GM12878 (cell line): ENCODE measurements at places on chromosomes 5 and 9.

DNA sequence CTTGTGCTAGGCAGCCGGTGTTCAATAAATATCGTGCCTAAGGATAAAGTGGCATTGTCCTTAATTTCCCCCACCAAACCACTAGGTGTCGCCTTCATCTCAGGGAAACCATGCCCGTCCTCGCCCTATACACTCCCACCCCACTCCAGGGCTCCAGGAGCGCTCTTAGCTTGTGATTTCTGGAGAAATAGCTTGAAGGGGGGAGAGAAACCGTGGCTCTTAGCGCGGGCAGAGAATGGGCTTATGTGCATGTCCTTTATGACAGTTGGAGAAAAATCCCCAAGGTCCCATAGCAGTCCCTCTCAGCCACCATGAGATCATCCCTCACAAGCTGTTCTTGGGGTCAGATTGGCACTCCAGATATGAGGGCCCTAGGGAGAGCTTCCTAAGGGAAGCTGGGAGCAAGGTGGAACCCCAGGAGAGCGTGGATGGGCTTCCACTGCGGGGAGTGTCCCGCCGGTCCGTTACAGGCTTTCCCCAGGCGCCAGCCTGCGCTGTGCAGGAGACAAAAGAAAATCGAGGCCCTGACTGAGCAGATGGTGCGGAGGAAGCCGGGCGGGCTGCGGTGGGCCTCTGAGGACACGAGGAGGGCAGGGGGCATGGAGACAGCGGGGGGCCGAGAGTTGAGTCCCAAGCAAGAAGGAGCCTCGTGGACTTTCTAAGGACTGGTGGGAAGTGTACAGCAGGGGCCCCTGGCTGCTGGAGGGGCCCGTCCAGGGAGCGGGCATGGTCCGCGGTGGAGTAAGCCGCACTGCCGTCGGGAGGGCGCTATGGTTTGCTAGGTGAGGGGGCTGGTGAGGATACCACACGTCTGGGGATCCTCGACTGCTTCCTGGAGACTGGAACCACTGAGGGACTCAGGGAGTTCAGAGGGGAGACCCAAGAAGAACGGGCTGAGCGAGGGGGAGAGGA lies 750 bp upstream of the NPR2 start:
- no peak for DNase-seq

GRCh38 chr9:132369421-132369820 lies 14.6 kb upstream of the SETX start:
- no peak for DNase-seq

GRCh38 chr5:40121236-40121635 lies 558.5 kb upstream of the PTGER4 start:
- no peak for DNase-seq

- peak; percentile 89 for DNase-seq
Observed at GRCh38 chr9:133945314-133945975, 46.7 kb downstream of the VAV2 start.

DNA sequence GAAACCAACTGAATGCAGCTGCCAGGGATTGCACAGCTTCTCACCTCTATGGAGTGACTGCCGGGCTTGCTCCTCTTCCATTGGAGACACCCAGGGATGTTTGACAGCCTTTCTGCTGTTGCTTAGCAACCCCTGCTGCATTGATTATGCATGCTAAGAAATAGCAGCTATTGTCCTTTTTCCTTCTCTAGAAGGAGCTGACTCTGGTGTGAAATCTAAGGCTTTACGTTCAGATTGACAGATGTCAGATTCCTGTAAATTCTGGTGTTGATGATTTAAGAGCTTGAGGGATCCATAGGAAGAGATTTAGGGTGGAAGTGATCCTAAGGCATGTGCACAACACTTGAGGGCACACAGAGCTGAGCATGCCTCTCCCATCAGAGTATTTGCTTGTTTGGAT lies 267.7 kb downstream of the NTRK2 start:
- DNase-seq, result no peak

GRCh38 chr5:134079748-134080581 lies 34.5 kb upstream of the TCF7 start:
- DNase-seq, result no peak

- no peak for DNase-seq
Observed at GRCh38 chr9:18499980-18500379, 26.0 kb downstream of the ADAMTSL1 start.

GRCh38 chr5:76888733-76889300 lies 39.0 kb downstream of the S100Z start:
- DNase-seq, result no peak

DNA sequence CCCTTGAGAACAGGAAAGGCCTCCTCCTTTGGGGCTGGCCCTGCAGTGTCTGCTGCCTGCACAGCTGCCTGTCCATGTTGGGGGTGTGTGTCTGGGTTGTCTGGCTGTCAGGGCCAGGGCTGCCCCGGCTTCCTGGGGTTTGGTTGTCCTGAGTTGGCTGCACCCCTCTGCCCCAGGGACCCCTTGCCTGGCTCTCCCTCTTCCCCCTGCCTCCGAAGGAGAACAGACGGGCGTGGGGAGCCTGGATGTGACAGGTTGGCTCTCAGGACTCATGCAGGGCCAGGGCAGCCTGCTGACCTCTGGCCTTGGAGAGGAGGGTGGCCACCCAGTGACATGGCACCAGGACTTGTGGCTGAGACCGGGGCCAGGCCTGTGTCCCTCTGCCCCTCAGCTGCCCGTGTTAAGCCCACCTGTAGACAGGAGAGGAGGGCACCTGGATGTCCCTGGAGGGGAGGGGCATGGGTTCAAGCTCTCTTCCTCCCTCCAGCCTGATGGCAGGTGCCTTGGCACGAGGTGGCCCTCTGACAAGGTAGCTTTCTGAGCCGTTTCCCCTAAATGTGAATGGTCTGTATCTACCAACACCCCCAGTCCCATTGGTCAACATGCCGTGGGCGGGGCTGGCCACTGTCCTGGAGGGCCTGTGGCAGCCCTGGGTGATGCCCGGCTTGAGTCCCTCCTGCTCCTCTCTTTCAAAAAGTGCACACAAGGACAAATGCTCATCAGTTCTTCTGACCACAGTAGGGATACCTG lies 34.9 kb downstream of the WNK2 start:
- DNase-seq, result no peak

GRCh38 chr5:33491941-33492340 lies 51.2 kb downstream of the TARS1 start:
- no peak for DNase-seq

- DNase-seq, result no peak
Observed at GRCh38 chr9:117412006-117412715, 2.7 kb downstream of the ASTN2 start.

DNA sequence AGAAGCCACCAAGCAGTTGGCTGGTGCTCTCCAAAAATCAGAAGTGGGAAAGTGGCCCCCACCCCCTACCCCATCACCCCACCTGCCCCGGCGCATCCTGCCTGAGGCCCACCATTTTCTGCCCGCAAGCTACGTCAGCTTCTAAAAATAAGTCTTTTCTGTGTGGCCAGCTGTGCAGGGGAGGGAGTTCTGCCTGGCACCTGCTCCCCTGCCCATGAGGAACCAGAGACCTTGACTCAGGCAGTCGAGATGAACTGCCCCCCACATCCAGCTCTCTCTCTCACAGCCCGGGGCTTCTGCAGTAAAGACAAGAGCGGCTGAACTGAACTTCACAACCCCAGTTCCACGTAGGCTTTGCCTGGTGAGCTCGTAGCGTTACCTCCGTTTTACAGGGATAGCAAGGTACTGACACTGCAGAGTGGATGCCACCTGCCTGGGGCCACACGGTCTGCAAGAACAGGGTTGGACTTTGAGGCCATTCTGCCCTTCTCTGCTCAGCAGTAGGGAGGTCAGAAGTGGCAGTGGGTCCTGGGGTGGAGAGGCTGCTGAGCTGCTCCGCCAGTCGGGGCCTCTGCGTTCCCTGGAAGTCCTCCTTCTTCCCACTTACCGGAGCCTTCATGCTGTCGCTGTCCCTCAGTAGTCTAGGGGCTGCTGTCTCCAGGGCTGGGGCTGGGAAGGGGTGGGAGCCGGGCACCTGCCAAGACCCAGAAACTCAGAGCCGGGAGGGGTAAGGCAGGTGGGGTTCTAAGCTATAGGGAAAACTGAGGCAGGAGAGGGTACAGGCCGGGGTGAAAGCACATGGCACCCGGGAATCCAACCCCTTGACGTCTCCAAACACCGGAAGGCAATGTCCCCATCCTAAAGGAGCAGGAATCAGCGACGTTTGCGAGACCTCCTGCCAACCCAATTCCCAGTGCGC lies 781 bp downstream of the ST6GALNAC4 start:
- DNase-seq, result no peak

DNA sequence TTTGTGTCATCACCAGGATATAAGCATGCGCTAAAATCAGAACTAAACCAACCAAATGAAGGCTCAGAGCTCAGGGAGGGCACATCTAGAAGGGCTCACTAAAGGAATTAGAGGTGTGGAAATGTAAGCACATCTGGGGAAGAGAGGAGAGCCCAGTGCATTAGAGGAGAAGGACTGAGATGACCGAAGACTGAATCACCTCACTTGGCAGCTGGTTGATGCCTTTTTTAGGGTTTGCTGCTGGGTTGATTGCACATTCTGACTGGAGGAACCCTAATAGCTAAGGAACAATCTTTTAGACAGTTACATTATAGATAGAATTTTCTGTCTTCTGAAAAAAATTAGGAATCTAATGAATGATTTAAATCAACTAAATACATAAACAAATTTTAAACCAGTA lies 8.2 kb upstream of the IFNA21 start:
- DNase-seq, result no peak

GRCh38 chr9:16501726-16502125 lies 368.7 kb downstream of the BNC2 start:
- DNase-seq, result no peak

DNA sequence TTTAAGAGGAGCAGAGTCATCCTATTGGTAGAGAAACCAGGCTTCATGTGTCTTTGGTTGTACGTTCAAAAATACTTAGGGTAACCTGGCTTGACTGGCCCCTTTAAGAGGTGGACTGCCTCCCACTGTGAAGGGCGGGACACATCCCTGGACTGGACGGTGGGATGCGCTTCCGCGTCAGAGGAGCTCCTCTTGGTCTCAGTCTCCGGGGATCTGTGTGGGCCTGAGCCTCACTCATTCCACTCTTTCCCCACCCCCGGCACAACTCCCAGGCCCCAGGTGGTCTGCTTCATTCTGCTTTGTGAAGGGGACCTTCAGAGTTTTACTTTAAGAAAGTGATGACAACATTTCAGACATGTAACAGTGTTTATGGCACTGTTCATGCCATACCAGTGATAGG lies 601.1 kb downstream of the IRX1 start:
- no peak for DNase-seq

DNA sequence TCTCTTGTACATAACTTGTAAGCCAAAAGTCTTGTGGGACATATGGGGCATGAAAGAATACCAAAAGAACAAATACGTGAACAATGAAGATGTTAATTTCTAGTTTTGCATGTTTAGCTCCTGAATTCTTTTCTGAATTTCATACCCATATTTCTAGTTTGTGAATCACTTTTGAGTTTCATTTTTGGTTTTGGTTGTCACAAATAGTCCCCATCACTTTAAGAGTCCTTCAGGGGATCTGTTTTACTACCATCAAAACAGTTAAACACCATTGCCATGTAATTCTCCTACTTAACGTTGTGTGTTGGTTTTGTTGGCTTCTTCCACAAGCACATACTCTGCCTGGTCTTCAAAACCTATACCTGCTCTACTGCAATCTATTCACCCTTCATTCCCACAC lies 27.0 kb downstream of the VCAN start:
- no peak for DNase-seq

GRCh38 chr5:172727551-172727950 lies 43.4 kb downstream of the DUSP1 start:
- no peak for DNase-seq

DNA sequence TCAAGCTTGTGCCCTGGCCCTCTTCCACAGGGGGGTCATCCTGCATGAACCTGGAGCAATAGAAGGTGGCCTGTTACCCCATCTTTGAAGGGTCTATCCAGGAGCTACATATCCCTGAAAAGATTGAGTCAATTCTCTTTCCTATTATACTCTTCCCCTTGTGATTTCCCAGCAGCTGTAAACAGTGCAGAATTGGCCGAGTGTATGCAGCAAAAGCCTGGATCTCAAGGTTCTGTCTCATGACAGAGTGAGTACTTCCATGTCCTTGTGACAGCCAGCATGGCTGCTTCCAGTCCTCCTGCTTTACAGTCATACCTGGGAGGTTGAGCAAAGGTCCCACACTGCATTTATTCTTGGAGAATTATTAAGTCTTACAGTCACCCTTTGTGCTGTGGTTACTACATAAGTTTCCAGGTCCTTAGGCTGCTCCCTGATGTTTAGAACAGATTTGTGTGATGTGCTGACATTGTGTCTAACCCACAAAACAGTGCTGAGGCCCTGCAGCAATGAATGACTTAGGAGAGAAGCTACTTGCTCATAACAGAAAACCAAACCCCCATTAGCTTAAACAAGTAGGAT lies 67.5 kb downstream of the NREP start:
- DNase-seq, result no peak
